Nucleus accumbens (tissue), 56 donors: ENCODE measurements at places on chromosomes 6 and 20.

DNA sequence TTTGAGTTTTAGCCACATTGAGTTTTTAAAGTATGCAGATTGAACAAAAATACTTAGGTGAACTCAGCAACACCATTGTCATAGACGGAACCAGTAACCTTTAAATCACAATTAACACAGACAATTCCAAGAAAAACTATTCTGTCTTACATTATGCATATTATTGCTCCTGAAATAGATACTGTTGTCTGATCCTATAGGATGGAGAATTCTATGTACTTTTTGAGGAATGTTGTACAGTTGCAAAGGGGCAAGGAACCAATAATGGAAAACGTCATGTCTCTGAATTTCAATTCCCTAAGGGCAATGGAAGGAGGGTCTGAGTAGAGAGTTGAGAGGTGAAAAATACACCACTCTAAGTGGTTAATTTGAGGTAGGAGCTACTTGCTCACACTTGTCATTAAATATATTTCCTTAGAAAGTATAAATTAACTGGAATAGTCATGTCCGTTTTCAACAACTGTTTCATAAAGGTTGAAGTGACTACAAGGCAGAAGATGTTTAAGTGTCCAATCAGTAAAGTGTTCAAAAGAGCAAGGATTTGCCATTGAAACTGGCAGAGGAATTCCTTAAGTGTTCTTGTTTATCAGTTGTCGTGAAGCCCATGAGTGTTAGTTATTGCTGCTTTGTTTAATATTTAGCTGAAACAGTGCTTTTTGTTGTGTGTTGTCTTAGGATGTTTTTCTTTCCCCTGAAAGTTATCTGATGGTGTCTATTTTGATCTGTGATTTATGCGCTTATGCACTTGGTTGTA, 1.3 kb downstream of the NKAIN2 start:
- no peak for DNase-seq

- DNase-seq = no peak
These were observed 73.9 kb downstream of the RAMACL start for GRCh38 chr6:166512567-166512966.

DNA sequence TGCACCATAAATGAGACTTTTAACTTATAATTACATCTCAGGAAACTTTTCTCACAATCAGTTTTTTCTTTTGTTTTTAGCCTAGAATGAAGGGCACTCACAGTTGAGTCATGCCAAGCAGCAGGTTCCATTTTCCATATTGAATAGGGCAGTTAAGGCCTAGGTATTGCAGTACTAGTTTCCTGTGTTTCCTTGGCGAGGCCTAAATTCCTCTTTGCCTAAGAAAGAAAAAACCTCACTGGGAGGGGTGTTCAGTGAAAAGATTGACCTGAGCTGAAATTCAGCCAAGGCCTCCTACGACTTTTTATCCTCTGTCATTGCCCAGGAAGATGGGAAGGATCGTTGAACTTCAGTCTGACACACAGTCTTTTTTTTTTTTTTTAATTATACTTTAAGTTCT, 85.5 kb downstream of the IMPG1 start:
- no peak for DNase-seq

DNA sequence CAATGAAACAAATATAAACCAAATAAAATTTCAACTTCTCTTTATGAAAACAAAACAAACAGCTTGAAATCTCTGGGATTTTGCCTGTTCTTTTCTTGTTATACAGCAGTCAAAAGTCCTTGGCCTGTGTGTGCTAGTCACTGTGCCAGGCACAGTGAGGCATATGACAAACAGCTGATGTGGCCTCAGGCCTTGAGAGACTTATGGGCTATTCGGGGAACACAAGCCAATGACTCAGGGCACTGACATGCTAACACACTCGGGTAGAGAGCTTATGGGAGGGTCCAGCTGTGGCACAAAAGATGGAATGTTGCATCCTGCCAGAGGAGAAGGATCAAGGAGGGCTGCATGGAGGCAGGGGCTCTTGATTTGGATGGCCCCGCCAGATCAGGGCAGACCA, 95.4 kb upstream of the NKX2-2 start:
- DNase-seq = peak; percentile 54

DNA sequence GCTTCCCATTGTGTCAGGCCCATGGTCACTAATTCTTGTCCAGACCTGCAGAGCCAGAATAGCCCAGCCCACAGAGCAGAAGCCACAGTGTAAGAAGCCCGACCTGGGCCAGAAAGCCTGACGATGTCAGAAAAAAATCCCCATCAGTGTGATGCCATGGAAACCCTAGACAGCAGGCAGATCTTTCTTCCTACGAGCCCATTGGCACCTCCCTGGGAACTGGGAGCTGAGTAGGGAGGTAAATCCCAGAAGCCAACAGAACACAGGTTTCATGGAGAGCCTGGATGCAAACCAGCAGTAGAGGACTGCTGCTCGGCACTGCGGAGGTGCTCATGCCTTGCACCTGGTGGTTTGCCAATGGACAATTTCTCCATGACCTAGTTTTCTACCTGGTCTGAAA, 82.2 kb upstream of the SLC22A16 start:
- no peak for DNase-seq

- DNase-seq = no peak
These were observed 302.3 kb downstream of the TENT5A start for GRCh38 chr6:81450180-81450579.

- DNase-seq = no peak
These were observed 227.3 kb upstream of the TENT5A start for GRCh38 chr6:81979767-81980166.

- no peak for DNase-seq
These were observed 50.0 kb downstream of the PREX1 start for GRCh38 chr20:48777821-48778220.

GRCh38 chr20:60968853-60969720, 283.0 kb upstream of the CDH4 start:
- no peak for DNase-seq

GRCh38 chr6:36219081-36219480, 22.5 kb downstream of the BRPF3 start:
- no peak for DNase-seq

- no peak for DNase-seq
These were observed 829.3 kb upstream of the CITED2 start for GRCh38 chr6:140203661-140204147.
